Central memory CD4-positive, alpha-beta T cell (primary cell): ENCODE measurements at places on chromosomes 3 and 15.

DNA sequence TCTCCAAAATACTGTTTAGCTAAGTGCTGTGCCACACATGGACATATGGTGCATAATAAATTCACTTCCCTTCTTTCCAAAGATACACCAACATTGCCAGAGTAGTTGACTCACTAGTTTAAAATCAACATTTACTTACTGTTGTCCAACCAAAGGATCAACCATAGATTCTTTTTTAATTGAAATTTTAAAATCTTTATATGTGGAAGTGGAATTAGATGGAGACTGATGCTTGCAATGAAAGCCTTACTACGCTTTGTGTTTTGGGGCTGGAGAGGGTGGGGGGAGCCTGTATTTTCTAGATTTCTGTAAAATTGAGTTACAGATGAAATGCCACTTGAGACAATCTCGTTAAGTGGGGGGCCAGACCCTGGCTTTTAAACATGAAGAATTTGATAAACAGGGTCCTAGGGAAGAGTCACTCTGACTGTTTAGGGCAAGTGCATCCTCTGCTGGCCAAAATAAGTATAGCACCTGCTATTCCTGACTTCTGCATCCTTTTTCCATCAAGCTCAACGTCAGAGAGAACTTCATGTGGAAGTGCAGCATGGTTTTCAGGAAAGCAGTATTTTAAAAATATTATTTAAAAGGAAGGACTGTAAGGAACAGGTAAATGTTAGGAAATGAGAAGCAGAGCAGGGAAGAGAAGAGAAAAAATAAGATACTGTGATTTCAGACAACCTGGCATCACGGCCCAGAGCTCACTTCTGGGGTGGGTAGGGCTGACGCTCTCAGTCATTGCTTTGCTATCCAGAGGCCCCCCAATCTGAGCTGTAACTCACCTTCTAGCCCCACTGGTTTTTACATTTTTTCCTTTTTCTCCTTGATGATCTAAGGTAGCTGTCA is 76.7 kb downstream of the BOC start:
- peak; percentile 33 for DNase-seq

DNA sequence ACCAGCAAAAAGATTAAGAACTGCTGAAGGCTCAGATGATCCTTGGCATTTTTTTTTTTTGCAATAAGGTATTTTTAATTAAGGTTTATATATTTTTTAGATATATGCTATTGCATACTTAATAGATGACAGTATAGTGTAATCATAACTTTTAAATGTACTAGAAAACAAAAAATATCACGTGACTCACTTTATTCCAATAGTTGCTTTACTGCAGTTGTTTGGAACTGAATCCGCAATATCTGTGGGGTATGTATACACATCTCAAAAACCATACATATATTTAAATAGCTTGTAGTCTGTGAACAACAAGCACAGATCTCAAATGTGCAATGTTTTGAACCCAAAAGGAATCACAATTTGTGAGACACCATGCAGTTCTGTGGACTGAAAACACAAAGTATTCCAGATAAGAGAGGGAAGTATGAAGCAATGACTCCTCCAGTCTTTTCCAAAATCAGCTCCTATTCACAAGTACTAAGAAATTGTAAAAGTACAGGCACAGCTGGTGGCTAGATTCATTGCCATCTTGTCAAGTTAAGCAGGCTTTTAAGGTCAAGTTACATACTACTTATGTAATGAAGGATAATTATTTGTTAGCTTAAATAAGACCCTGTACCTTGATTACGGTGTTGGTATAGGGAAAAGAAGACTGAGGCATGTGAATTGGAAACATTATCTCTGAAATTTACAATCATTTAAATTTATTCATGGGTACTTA is 331.1 kb downstream of the TBC1D5 start:
- DNase-seq = no peak

- DNase-seq = no peak
These were observed 78.2 kb downstream of the NEDD4 start for GRCh38 chr15:55915221-55915620.

DNA sequence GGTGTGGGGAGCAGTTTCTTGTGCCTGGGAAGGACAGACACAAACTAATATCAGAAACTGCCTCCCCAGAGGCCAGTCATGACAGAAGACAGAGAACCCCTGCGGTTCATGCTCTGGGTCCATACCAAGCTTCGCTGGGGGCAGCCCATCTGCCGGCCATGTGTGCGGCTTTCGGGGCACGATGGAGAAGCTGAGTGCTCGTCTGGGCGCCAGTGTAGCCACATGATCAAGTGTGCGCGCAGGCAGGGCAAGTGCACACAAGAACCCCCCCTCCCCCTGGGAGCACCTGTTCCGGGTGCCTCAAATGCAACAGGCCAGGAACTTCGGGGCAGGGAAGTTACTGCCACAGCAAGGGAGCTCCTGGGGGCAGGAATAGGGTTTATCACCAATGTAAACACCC is 1.8 kb downstream of the ADAMTS17 start:
- no peak for DNase-seq

GRCh38 chr3:182650568-182651128 is 142.7 kb upstream of the ATP11B start:
- DNase-seq = no peak

DNA sequence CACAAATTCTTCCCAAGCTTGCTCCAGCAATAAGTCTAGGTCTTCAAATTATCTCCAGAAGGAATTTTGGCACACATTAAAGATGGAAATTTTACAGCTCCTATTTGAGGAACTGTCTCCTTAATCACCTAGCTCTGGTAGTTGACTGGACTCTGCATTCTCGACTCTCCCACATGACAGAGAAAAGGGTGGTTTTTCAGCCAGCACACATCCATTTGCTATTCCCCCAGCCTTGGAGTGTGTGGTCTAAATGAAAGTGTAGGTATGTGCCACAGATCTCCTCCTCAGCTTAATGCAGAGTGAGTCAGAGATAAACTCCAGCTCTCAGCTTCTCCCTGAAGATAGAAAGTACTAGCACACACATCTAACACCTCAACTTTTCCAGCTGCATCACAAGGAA is 62.2 kb upstream of the ALCAM start:
- no peak for DNase-seq

DNA sequence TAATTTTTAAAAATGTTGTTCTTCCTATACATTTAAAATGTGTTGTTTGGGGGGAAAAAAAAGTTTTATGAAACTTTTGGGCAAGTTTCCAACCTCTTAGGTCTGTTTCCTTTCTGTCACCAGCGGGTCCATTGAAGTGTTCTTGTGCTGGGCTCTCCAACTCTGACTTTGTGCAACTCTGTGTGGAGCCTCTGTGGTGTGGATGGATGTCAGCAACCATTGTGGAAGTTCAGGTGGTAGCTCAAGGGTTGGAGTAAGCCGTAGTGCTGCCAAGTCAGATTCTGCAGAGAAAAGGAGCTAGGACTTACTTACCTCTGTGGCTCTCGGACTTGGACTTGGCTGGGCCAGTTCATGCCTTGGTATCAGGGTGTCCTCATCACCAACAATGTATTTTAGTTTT is 22.4 kb downstream of the ARID3B start:
- DNase-seq = no peak

GRCh38 chr3:9732080-9732739 is 675 bp downstream of the BRPF1 start:
- DNase-seq = peak; percentile 29

GRCh38 chr3:40169983-40170382 is 139.5 kb upstream of the EIF1B start:
- DNase-seq = no peak

- DNase-seq = no peak
These were observed 82.6 kb upstream of the ATP11B start for GRCh38 chr3:182710557-182711157.

- DNase-seq = no peak
These were observed 20.9 kb upstream of the LDHAL6B start for GRCh38 chr15:59185725-59186124.

- DNase-seq = no peak
These were observed 424.0 kb upstream of the C2CD4B start for GRCh38 chr15:62588938-62589670.

GRCh38 chr3:124258057-124258500 is 266.2 kb upstream of the ROPN1 start:
- DNase-seq = no peak

DNA sequence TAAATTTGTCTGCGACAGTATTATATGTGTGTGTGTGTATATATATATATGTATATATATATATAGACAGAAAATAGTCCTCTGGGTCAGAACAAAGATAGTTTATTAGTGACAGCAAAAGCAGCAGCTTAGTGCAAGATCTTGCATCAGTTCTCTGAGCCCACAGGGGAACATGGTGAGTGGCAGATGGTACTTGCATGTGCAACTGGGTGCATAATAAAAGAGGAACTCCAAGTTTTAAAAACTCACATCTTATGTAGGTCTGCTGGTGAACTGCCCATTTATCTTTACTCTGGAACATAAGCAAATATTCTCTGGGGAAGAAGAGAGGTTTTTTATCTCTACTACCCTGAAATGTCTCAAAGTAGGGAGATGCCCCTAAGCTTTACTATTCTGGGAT is 276.4 kb downstream of the POLQ start:
- no peak for DNase-seq

GRCh38 chr3:193168931-193169330 is 72.1 kb upstream of the PLAAT1 start:
- DNase-seq = no peak

GRCh38 chr15:76483752-76484151 is 147.2 kb downstream of the ISL2 start:
- DNase-seq = no peak

DNA sequence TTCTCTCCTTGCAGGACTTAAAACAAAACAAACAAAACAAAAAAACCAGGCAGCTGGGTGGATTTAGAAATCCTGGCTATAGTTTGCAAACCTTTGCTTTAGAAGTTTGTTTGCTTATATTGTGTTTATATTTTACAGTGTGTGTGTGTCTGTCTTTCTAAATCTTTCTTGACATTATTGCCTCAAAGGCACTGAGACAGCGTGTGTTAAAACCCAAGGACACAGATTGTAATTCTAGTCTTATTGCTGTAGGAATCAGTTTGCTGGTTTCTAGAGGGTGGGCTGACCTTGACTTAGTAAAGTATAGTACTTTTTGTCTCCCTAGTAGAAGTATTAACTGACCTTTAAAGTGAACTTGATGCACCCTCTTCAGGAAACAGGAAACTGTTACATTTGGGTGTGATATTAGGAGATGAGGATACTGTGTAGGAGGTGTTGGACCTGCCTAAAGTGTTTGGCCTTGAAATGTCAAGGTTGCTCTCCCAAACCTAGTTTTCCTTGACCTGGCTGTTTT is 71.0 kb downstream of the TCF12 start:
- DNase-seq = no peak

GRCh38 chr15:29805043-29805707 is 17.1 kb downstream of the TJP1 start:
- no peak for DNase-seq

- no peak for DNase-seq
These were observed 160.5 kb downstream of the KLF13 start for GRCh38 chr15:31486906-31487695.

DNA sequence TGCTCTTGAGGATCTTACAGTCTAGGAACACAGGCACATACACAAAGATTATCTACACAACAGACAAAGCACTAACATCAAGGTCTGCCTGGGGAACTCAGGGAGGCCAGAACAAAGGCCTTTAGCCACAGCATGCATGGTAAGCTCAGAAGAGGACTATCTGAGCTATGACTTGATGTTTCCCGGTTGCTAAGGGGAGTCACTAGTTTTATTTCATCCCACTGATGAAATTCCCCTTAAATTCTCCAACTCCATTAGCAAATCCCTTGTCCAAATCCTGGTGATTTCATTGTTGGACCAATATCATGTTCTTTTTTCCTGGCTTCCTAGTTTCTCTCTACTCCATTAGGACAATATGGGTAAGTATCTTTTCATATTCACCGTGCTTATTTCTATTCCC is 23.3 kb downstream of the FBN1 start:
- no peak for DNase-seq

DNA sequence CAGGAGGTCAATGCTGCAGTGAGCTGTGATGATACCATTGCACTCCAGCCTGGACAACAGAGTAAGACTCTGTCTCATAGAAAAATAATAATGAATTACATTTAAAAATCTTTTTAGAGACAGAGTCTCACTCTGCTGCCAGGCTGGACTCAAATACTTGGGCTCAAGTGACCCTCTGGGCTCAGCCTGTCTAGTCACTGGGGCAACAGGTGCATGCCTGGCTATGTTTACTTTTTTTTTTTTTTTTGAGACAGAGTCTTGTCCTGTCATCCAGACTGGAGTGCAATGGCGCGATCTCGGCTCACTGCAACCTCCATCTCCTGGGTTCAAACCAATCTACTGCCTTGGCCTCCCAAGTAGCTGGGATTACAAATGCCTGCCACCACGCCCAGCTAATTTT is 8.0 kb upstream of the PLEKHO2 start:
- no peak for DNase-seq

DNA sequence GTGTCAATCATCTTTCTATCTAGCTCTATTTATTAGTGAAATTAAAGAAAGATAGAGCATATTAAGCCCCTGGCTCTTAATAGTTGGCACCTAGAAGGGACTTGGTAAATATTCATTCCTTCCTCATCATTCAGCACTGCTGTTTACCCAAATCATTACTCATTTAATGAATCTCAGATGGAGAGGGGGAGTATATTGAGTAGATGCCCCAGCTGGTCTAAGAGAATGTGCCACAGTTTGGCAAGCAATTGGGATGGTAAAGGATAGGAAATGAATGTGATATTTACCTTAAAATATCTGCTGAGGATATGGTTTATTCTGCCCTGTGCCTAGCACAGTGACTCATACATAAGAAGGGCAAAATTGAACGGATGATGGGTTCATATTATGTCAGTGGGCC is 6.0 kb downstream of the IL1RAP start:
- DNase-seq = no peak

DNA sequence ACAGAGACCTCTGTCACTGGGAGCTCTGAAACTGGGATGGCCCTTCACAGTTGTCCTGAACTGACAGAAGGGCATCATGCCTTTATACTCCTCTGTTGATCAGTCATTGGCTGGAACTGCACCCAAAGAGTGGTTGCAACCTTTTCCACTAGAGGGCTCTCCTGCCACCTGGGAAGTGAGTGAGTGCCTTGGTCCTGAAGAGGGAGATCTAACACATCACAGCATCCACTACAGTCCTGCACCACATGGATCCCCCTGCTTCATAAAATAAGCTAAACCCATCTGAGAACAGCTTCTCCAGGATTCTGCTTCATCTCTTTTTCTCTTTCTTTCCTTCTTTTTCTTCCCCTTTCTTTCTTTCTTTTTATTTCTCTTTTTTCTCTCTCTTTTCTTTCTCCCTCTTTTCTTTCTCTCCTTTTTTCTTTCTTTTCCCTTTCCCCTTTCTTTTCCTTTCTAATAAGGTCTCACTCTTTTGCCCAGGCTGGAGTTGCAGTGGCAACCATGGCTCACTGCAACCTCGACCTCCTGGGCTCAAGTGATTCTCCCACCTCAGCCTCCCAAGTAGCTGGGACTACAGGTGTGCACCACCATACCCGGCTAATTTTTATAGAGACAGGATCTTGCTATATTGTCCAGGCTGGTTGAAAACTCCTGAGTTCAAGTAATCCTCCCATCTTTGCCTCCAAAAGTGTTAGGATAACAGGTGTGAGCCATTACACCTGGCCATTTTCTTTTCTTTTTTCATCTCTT is 42.8 kb upstream of the RAF1 start:
- peak; percentile 50 for DNase-seq

DNA sequence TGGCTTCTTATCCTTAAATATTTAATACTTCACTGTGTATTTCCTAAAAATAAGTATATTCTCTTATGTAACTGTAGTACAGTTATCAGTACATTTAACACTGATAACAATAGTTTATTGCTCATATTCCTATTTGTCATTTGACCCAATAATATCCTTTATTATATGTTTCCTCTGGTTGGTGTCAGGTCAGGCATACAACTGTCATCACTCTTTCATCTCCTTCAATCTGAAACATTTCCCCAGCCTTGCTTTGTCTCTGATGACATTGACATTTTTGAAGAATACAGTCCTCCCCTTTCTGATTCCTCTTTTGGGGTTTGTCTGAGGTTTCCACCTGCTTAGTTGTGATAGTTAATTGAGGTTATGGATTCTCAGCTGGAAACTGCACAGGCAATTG is 27.8 kb downstream of the PLEKHO2 start:
- DNase-seq = no peak
